ENCODE measurements at places on chromosomes 13 and 19.

- no peak for DNase-seq
Measured at GRCh38 chr19:15488489-15489226, 9.4 kb upstream of the PGLYRP2 start.

DNA sequence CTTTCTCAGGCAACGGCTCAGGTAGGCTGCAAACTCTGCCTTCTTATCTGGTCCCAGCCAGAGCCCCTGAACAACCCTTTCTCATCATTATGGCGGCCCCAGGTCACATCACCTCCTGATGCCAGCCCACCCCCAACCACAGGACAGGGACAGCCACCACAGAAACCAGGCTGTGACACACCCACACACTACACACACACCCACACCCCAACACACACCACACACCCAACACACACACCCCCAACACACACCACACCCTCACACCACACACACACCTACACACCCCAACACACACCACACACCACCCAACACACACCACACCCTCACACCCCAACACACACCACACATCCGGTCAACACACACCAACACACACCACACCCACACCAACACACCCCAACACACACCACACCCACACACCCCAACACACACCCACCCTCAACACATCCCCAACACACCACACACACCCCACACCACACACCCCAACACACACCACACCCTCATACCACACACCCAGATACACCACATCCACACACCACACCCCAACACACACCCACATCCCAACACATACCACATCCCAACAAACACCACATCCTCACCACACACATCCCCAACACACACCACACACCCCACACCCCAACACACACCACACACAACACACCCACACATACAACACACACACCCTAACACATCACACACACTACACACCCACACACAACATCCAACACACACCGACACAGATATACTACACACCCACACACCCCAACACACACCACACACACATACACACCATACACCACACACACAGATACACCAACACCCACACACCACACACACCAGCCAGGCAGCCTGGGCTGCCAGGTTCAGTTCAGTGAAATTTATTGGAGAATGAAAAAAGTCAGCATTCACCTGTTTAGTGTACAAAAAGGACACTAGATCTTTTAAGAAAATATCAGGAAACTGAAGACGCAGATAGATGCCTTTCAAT lies 4.2 kb upstream of the ISYNA1 start:
- DNase-seq: no peak

GRCh38 chr19:55468054-55468393 lies 3.5 kb upstream of the C19orf85 start:
- no peak for DNase-seq

GRCh38 chr13:31049833-31050232 lies 111.9 kb downstream of the HSPH1 start:
- no peak for DNase-seq

DNA sequence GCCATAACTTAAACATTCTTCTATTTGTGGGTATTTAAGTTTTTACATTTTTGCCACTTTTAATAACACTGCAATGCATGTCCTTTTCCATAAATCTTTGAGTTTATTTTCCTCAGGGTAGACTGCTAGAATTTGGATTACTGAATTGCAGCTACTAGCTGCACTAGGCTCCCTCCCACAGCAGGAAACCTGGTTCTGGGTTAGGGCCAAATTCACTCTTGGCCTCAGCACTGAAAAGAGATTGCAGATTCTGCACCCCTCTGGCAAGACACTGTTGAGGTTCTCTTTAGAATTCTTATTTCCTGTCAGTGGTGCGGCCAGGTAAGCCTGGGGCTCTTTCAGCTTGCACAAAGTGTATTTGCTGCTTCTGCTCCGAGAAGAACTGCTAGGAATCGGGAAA lies 155.7 kb downstream of the ENOX1 start:
- DNase-seq: no peak

GRCh38 chr13:97139691-97140090 lies 82.4 kb upstream of the MBNL2 start:
- DNase-seq: no peak

- DNase-seq: no peak
Measured at GRCh38 chr19:18814063-18814462, 17.7 kb upstream of the UPF1 start.

All from HS-27A (cell line).